HT1080 (cell line): ENCODE measurements at places on chromosomes 6 and 20.
A peak's percentile ranks its signal among the peaks of the same experiment; 100 is the strongest.

DNA sequence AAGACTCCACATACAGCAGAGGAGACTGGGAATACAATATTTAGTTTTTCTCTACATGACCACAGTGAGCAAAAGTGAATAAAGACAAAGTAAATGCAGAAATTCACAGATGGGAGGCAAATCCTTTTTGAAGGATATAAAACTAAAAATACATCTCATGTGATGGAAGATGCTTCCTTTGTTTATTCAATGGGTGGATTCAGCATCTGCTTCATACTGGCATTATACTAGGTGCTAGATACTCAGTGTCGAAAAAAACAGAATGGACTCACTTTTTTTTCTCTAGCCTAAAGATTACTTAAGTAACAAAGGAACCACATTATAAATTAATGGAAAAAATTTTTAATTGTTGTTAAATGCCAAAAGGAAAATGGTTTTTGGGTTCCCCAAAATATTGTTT is 216.2 kb downstream of the TRDN start:
- DNase-seq, result no peak

GRCh38 chr20:23889775-23890187 is 10.2 kb upstream of the CST5 start:
- DNase-seq, result peak; percentile 23

- DNase-seq, result no peak
These were observed 178.3 kb upstream of the PROKR2 start for GRCh38 chr20:5495026-5495425.

DNA sequence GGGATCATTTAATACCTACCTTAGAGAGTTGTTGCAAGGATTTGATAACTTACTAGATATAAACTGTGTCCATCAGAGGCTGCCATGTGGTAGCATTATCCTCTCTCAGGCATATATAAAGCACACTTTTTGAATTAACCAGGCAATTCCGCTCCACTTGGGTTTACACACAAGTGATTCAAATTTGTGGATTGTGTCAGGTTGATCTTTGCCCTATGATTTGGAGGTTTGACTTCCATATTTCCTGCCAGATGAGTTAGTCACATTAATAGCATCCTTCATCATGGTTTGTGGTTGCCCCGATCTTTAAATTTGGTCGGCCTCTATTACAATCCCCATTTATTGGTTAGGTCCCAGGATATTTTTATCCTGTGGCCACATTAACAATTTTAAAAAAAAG is 44.8 kb upstream of the CTAGE9 start:
- DNase-seq, result peak; percentile 86

DNA sequence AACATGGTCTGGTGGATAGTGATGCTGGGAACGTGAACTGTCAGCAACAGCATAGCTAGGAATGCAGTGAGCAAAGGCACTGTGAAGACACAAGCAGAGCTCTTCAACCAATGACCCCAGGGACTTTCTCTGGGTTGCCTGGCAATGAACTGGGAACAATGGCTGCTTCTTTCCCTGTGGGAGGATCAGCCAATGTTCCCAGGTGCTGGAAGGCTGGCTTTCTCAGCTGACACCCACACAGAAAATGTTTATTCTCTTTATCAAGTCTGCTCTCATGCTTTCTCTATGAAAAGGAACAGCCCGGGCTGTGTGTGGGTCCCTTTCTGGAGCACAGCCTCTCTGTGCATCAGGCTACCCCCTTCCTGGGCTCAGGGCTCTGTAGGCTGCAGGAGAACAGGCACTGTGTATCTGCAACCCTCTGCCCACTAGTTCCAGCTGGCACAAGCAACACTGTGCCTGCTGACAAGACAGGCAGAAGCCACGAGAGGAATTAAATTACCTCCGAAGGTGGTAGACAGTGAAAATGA is 54.2 kb downstream of the HFE start:
- no peak for DNase-seq

DNA sequence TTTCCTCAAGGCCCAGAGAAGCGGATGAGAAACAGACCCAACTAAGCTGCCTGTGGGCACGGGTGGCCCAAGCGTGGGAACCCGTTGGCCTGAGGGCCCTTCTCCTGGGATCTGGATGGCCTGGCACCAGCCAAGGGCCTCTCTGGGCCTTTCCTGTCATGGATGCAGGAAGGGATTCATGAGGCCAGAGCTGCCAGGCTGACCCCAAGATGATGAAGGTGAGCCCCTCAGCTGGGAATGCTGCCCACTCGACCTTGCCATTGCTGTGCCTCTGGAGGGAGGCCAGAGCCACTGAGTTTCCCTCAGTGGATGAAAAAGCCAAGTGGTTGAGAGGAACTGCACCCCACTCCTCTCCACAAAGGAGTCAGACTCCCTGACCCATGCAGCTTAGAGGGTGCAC is 171.2 kb downstream of the VEGFA start:
- no peak for DNase-seq

DNA sequence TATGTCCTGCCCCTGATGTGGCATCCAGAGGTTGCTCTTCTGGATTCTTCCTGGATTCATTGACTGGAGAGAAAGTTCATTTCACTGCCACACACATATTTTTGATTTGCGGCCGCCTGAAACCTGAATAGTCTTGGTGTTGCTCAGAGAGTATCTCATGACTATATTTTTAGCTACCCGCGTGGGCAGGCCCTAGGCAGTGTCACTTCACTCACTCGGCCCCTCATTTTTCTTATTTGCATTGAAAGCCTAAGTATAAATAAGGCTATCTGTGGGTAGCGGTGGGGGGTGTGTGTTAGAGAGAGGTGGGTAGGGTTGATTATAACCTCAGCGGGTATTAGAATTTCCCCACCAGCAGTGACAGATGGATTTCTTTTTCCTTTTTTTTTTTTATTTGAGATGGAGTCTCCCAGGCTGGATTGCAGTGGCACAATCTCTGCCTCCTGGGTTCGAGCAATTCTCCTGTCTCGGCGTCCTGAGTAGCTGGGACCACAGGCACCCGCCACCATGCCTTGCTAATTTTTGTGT is 113.5 kb downstream of the JARID2 start:
- no peak for DNase-seq

DNA sequence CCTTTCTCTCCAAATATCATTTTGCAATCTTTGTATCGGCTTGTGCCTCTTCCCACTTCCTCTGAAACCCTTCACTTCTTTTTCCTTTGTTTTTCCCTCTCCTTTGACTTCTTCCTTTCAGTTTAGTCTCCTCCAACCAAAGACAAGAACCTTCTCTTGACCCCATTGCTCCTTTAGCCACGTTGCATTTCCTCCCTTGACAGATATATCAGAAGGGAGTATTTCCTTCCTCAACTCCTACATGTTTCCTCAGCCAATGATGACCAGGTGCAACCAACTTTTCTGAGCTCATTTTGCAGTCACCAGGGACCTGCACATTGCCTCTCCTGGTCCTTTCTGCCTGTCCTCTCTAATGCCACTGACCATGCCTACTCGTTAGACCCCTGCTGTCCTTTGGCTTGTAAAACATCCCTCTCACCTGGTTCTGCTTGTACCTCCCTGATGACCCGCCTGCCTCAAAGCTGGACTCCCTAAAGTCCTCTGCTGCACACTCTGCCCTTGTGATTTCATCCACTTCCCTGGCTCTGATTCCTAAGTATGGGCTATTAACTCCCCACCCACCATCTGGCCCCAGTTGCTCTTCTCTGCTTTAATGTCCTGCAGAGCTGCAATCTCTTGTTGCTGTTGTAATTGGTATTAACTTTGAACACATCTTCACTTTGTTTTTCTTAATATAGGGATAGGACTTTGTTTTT is 27.4 kb downstream of the SLC22A16 start:
- DNase-seq, result no peak

DNA sequence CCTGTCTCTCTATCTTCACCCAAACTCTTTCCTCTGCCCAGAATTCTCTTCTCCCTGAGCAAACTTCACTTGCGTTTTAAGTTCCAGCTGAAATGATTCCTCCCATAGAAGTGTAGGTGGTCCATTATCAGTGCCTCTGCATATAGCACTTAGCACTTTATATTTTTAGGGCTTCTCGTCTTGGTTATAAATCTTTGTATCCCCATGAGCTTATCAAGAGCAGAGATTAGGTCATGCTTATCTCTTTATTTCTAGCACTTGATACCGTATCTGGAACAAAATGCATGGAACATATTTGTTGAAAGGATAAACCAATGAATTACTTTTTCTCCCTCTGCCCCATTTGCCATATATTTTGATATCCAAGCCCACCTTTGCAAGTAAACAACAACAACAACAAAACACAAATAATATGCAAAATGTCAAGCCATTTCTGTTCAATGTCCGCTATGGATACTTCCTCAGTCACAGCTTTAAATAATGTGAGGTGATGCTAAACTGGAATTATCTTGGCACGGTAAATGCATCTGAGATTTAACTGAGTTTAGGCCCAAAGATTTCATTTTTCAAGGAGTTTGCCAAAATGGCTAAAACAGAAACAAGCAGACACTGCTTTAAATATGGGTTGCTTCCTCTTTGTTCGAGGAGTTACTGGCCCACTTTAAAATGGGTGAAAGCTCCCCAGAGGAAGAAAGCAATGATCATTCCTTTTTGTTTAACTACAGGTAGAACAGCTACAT is 106.2 kb upstream of the STMND1 start:
- DNase-seq, result no peak

GRCh38 chr6:167650730-167651317 is 175.9 kb upstream of the AFDN start:
- no peak for DNase-seq

- DNase-seq, result peak; percentile 67
These were observed 40.3 kb upstream of the TBX18 start for GRCh38 chr6:84804720-84805119.

DNA sequence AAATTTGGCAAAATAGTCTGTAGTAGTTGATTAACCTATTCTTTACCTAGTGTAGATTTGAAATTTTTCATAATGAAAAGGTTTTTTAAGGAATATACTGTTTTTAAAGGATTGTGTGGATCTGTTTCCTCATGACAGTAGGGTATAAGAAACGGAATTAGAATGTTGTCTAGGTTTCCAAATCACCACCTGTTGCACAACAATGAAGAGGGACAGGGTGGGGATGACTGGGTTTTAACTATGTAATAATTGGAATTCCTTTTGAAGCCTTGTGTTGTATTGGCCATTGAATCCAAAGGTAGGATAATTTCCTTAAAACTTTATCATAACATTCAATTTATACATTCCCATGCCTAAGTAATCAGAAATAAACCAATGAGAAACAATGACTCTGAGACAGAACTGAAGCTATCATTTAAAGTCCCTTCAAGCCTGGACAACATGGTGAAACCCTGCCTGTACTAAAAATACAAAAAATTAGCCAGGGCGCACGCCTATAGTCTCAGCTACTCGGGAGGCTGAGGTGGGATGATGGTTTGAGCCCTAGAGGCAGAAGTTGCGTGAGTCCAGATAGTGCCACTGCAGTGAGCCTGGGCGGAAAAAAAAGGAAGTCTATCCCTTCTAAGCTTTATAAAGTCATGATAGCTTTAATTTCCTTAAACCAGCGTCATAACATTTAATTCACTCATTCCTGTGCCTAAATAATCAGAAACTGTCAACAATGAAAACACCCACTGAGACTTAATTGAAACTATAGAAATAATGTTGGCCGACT is 18.3 kb upstream of the SLC17A5 start:
- no peak for DNase-seq

DNA sequence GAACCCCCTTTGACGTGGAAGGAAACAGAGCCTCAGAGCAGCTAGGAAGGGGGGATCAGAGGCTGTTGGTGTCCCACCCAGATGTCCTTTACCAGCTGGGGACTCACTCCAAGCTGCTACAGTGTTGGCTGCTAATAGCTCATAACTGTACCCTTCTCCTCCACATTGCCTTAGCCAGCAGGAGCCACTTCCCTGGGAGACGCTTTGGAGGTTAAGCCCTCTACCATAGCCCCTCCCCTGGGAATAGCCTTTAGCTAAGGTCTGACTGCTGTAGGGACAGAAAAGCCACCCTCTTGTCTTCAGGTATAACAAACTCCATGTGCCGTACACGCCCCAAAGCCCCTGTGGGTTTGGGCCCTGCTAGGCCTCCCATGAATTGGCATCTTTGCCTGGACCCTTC is 238.6 kb downstream of the LRFN2 start:
- DNase-seq, result no peak

- no peak for DNase-seq
These were observed 963 bp upstream of the RMND1 start for GRCh38 chr6:151452750-151453427.

DNA sequence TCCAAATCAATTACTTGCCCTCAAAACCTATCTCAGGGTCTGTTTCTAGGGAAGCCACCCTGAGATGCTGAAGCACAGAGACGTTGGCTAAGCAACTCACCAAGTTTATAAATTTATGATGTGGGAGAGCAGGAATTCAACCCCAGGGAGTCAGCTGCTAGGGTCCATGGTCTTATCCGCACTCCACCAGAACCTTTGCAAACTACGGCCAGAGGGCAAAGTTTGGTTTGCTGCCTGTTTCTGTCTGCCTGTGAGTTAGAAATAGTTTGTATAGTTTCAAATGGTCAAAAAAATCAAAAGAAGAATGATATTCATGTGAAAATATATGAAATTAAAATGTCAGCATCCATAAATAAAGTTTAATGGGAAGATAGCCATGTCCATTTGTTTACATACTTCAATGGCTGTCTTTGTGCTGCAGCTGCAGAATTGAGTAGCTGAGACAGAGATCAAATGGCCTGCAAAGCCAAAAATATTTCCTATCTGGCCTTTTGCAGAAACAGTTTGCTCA is 83.7 kb upstream of the ZFP64 start:
- DNase-seq, result no peak

DNA sequence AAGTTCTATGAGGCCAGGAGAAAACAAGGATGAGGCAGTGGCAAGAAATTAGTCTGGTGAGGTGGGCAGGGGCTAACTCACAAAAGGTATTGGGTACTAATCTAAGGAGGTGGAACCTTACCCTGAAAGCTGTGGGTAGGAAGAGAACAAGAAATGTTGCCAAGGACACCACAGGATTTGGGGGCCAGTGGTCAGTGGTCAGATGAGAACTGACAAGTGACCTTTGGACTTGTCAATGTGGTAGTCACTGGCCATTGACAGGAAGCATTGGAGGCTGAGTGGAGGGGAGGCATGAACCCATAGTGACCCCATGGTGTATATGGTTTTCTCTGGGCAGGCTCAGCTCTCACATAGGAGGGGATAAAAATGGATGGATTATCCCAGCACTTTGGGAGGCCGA is 25.3 kb upstream of the SMIM29 start:
- no peak for DNase-seq

DNA sequence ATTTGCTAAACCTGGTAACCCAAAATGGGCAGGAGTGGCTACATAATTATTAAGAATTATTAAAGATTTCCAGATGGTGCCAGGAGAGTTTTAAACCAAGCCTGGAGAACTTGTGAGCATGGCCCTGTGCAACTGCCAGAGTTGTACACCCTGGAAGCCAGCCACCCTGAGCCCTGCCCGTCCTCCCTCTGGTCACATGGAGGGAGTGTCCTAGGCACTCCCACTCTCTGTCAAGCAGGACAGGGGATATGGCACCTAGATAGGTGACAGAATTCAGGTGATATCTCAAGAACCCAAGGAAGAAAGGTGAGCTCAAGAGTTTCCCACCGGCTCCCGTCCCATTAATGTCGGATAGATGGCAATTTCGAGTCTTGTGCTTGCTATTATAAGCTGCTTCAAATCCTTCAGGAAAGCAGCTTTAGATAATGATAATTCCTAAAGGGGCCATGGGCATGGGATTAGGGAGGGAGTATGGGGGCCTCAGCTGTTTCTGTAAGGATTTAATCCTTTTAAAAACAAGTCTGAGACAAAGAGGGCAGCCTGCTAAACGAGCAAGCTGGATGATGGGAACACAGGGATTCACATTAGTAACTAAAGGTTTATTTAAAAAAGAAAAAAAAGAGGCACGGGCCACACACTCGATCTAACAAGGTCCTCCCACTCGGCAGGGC is 169.1 kb downstream of the BMP7 start:
- DNase-seq, result no peak
